ENCODE measurements at places on chromosomes 6 and 20.

DNA sequence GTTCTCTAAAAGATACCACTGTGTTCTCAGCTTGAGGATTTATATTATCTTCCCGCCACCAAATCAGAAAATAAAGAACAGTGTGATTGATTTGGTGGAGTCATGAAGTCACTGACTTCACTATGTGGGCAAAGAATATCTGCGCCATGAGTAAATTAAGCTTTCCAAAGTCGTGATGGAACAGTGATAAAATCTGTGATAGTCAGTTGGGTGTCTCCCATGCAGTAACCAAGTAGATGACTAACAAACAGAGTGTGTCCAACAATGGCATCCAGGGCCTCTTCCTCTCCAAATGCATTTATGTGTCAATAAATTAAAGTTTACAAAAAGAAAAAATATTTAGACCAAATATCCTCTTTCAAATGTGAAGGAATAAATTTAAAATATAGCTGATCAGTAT lies 87.0 kb upstream of the DST start:
- DNase-seq, result no peak

- DNase-seq, result no peak
These were observed 317.0 kb downstream of the ZFAND3 start for GRCh38 chr6:38136547-38136946.

- no peak for DNase-seq
These were observed at the start of gene TBXT for GRCh38 chr6:166167801-166168615. TSS of gene TBXT (minus strand) at chr6:166167851. CDS start at chr6:166167591, 260 bp downstream.

- no peak for DNase-seq
These were observed 20.2 kb downstream of the SLC9A8 start for GRCh38 chr20:49832632-49833327.

Data from effector CD8-positive, alpha-beta T cell (primary cell).